Putamen (tissue), 1 donor: ENCODE measurements at places on chromosomes 13 and 19.

GRCh38 chr19:17831419-17831888 is 10.1 kb upstream of the INSL3 start:
- no peak for DNase-seq

DNA sequence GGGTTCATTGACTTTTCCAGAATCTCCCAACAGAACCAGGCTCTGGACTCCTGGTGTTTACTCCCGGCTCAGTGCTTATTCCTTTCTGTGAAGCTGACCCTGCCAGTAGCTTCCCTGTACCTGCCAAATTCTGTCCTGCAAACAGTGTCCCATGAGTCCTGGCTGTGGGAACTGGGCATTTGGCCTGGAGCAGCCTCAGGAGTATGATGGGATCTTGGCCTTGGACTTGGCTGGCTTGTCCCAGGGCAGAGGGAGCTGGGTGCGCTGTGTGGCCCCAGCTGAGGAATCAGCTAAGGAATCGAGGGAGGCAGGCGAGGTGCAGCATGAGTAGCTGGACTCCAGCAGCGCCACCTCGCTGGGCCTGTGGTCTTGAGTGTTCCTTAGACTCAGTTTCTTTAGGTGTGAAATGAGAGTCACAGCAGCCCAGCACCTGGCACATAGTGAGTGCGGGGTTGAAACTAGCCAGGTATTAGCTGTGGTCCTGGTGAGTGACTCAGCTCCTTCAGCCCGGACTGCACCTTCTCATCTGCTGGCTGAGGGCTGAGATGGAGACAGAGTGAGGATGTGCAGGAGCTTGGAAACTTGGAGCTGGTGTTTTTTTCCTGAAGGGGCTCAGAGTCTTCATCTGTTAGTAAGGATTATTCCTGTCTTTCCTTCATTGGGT is 10.4 kb downstream of the CLASRP start:
- peak; percentile 24 for DNase-seq

- DNase-seq, result no peak
Observed at GRCh38 chr13:27973291-27973690, 4.2 kb upstream of the CDX2 start.

DNA sequence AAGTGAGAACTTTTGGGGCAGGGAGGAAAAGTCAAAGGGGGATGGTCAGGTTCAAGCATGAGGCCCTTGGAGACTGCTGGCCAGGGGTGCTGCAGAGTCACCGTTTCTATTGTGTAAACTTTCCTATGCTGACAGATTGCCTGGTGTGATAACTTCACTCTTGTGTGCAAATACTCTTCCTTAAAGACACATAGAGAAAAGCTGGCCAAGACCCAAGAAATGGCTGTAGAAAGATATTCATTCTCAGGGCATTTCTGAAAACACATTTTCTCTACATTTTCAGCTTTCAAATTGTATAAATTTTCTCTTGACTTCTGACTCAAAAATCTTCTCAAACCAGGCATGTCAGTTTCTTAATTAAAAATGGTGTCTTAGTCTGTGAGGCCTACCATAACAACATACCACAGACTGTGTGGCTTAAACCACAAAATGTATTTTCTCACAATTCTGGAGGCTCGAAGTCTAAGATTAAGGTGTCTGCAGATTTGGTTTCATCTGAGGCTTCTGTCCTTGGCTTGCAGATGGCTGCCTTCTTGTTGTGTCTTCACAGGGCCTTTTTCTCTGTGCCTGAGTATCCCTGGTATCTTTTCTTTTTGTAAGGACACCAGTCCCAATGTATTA is 304.5 kb downstream of the KCNRG start:
- no peak for DNase-seq

DNA sequence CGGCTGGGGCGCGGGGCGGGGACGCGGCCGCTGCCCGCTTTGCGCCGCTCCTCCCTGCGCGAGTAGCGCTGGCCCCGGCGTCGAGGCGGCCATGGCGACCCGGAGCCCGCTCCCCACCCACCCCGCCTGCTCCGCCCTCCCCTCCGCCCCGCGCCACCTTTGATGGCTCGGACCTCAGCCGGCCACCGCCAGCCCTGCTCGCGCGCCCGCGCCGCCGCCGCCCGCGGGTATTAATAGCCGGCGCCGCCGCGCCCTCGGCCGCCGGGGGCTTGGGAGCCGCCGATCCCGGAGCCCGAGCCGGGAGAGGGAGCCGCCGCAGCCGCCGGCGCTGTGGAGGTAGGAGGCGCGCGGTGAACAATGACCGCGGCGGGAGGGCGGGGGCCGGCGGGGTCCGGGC is 261 bp downstream of the FARP1 start:
- DNase-seq, result no peak

DNA sequence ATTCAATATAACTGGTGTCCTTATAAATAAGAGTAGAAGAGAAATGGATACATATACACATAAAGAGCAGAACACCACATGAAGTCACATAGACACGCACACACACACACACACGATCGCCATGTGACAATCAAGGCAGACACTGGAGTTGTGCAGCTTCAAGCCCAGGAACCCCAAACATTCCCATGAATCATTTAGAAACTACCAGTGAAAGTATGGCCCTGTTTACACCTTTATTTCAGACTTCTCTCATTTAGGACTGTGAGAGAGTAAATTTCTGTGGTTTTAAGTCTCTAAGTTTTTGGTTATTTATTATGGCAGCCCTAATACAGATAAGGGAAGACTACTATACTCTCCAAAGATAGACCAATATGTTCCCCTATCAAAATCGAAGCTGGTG is 20.4 kb upstream of the TNFSF13B start:
- DNase-seq, result no peak

DNA sequence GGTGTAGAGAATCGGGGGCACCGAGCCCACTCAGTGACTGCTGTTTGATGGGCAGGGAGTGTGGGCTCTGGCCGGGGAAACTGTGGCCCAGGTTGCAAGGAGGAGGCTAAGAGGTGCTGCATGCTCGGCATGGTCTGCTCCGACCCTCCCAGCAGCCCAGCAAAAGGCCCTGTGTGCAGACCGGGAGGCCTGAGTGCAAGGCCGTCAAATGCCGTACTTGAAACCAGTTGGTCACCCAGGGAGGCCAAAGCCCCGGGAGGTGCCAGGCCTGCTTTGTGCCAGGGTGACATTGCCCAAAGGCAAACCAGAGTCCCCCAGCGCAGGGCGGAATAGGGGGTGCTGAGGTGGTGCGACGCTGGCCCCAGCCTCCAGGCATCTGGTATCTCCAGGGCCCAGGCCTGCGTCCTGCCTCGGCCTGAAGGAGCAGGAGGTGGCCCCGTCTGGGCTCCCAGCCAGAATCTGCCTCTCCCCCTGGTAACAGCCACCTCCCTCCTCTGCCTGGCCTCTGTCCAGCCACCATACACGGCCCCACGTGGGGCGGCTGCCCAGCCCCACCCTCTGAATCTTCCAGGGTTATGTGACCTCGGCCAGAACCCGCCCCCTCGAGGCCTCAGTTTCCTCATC is 4.0 kb downstream of the PIK3R2 start:
- DNase-seq, result peak; percentile 75

DNA sequence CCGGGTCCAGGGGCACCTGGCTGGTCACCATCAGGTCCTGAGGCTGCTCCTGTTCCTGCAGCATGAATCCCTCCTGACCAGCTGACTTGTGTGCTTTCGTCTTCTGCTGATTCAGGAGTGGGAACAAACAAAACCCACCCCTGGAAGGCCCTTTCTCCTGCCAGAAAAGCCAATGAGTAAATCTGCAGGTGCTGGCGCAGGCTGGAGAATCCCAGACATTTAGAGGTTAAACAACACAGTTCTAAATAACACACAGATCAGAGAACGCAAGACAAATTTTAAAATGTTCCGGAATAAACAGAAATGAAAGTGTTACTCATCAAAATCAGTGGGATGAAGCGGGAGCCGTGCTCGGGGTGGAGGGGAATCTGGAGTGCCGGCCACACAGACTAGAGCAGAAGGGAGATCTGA is 60.6 kb upstream of the C13orf46 start:
- no peak for DNase-seq

GRCh38 chr19:42249149-42249750 is 5.7 kb downstream of the ERF start:
- DNase-seq, result no peak

GRCh38 chr13:78587395-78587794 is 16.0 kb downstream of the POU4F1 start:
- DNase-seq, result no peak

DNA sequence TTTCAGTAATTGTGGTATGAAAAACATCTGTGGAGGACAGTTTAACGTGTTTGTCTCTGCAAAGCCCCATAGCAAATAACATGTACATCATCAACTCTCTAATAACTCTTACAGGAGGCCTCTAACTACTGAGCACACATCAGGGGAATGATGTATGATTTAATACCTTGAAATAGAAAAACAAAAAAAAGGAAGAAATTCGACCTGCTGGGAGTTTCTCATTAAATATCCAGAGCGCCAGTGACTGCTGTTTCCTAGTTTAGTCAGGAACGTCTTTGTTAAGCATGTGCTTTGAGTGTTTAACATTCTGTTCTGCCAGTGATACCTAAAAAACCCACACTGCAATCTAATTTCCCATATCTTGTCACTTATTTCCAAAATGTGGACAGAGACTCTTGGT is 235.4 kb downstream of the PCDH20 start:
- no peak for DNase-seq

DNA sequence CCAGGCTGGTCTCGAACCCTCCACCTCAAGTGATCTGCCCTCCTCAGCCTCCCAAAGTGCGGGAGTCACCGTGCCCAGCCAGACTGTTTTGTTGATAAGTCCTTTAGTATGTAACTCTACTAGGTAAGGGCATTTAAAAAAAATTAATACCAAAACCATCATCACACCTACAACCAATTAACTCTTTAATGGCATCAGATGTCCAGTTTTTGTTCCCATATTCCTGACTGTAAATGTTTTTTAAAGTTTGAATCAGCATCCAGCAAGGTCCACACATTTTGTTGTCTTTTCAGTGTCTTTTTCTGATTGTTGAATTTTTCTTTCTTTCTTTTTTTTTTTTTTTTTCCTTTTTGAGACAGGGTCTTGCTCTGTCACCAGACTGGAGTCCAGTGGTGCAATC is 5.6 kb downstream of the FCGRT start:
- no peak for DNase-seq

DNA sequence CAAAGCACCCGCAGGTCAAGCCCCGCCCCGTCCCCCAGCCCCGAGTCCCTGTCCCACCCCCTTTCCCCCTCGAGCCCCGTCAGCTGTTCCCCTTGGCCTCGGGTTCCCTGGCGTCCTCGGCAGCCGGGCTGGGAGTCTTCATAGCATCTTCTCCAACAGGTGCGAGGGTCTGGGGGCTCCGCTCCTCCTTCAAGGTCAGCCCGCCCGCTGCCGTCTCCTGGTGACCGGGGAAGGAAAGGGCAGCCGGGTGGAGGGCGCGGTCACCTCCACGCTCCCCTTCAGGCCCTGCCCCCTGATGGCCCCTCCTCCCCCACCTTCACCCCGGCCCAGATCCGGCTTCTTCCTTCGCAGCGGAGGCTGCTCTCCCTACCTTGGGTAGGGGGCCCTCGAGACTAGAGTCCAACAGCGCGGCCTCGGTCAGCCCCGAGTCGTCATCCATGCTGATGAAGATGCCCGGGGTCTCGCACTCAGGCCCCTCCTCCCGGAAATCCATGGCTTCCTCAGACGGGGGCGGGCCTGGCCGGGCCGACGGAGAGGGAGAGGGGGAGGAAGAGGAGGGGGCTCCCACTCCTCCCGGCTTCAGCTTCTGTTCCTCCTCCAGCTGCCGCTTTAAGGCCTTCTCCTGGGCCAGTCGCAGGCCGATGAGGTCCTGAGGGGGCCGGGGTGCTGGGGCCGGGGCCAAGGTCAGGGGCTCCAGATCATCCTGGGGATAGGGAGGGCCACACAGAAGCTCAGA is 541 bp upstream of the RSPH6A start:
- DNase-seq, result no peak

DNA sequence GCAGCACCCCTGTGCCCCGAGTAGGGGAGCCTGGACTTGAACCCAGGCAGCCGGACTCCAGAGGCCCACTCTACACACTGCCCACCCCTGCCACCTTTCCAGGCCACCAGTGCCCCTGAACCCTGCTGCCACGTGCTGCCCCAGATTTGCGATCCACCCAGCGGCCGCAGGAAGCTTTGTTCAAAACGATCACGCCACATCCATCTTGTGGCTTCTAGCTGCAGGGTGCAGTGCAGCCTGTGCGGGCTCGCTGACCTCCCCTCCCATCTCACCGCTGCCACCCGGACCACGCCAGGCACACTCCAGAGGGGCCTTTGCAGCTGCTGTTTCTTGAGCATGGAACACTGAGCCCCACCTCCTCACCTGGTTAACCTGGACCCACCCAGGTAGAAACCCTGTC is 3.8 kb downstream of the RAVER1 start:
- DNase-seq, result no peak

DNA sequence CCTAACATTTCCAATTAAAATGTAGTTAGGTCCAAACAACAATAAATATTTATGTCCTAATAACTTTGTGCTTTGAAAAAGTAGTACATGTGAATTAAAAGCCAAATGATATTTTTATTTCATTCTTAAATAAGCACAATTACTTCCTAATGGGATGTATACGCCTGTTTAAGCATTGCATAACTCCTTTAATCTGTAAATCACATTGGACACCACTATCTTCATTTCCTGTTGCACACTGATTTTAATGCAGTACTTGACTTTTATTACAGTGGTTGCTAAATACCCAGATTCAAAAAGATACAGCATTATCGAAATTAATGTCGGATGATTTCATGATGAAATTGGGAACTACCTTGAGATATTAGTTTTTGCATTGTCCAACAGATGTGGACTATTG is 70.9 kb downstream of the TNFSF11 start:
- DNase-seq, result no peak

- DNase-seq, result no peak
Observed at GRCh38 chr19:49888510-49888824, 8.2 kb downstream of the IL4I1 start.

DNA sequence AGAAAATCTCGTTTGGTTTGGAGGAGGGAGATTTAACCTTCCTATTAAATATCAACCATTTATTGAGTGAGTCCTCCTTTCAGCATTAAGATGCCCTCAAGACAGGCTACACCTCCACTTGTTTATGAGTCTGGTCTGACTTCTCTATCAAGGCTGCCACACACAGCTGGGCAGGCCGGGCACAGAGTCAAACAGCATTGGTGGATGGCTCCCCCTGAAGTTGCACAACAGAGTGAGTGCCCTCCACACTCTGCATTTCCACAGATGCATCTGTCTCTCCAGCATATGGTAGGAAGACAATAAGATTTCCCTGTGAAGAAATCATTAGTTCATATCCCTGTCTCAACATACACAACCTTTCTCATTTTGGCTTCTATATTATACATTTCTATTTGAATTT is 31.4 kb downstream of the PHF11 start:
- peak; percentile 33 for DNase-seq
